ENCODE measurements at places on chromosomes 4 and X.

- DNase-seq, result no peak
These were observed 7.6 kb downstream of the RLIM start for GRCh38 chrX:74606799-74607198.

GRCh38 chrX:109959356-109959871 lies 43.5 kb upstream of the TMEM164 start:
- DNase-seq, result no peak

DNA sequence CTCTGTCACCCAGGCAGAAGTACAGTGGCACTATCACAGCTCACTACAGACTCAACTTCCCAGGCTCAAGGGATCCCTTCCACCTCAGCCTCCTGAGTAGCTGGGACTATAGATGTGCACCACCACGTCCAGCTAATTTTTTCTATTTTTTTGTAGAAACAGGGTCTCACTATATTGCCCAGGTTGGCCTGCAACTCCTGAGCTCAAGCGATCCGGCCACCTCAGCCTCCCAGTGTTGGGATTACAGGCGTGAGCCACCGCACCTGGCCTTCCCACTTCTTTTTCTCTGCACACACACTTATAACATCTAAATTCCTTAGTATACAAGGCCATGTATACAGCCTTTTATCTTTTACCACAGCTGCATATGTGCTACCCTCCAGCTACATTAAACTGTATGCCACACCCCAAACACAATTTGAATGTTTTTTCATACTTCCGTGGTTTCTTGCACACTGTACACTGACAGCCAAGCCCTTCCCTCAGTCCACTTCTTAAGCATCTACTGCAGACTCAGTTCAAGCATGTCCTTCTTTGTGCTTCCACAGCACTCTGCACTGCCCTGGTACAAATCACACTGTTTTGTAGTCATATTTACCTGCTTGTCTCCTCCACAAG lies 6.5 kb downstream of the SLC7A3 start:
- no peak for DNase-seq

DNA sequence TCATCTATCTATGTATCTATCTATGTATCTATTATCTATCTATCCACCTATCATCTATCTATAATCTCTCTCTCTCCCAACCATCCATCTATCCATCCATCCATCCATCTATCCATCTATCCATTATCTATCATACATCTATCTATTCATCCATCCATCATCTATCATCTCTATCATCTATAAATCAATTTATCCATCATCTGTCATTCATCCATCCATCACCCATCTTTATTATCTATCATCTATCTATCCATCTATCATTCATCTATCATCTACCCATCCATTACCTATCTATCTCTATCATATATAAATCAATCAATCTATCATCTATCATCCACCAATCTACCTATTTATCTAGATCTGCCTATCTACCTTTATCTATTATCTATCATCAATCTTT lies 69.4 kb upstream of the PPP2R3B start:
- no peak for DNase-seq

DNA sequence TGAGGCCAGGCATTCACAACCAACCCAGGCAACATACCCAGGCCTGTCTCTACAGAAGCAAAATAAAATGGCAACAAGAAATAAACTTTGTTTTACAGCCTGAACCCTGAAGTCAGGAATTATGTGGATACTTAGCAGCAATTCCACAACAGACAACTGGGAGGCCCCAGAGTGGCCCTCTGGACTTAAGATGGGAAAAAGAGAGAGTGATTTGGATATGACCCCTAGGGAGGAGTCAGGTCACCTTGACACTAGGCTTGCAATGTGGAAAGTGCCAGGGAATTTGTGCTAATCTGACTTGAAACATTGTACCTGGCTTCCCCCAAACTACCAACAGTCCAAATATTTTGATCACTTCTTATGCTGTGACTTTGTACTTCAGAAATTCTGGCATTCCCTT lies 193.1 kb downstream of the PARM1 start:
- no peak for DNase-seq

DNA sequence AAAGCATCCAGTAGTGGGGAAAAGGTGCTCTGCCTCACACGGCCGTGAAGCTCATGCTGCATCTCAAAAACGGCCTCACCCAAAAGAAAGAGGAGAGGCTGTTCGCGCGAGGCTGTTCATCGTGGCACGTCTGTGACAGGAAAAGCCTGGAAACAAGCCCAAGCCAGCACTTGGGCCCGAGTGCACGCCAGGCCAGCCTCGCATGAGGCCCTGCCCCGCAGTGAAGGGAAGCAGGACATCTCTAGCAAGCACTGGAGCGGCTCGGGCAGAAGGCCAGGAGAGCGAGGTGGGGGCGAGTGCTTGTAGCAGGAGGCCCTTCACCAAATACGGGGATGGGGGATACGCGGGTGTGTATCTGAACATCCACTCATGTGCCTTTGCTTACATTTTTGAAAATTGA lies 39.9 kb upstream of the MXD4 start:
- DNase-seq, result no peak

GRCh38 chr4:6264225-6264540 lies 5.5 kb upstream of the WFS1 start:
- DNase-seq, result no peak

- no peak for DNase-seq
These were observed 12.9 kb downstream of the DDX53 start for GRCh38 chrX:23012636-23013035.

GRCh38 chrX:1248331-1249061 lies 20.1 kb upstream of the CSF2RA start:
- DNase-seq, result no peak

DNA sequence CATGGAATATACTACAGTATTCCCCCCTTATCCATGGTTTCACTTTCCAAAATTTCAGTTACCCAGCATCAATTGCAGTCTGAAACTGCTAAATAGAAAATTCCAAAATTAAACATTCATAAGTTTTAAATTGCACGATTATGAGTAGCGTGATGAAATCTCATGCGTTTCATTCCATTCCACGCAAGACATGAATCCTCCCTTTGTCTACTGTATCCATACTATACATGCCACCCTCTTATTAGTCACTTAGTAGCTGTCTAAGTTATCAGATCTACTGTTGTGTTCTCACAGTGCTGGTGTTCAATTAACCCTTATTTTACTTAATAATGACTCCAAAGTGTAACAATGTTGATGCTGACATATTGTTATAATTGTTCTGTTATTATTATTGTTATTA lies 261.2 kb upstream of the NDST4 start:
- no peak for DNase-seq

GRCh38 chr4:144868309-144868708 lies 222.4 kb downstream of the HHIP start:
- DNase-seq, result no peak

DNA sequence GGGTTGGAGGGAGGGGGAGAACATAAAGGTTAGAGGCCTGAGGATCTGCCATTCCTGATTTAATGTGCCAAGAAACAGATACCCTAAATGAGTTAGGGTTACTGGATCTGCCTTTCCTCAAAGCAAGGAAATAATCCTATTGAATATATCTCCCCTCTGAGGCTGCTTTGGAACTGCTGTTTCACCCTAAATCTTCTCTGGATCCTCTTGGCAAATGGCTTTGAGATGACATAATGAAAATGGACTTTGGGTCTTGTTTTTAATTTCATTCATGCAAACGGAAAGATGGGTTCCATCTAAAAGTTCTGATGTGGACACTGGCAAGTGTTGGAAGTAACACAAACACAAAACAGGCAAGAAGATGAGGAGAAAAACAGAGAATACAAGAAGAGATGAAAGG lies 23.0 kb upstream of the MAOA start:
- no peak for DNase-seq

GRCh38 chrX:102338162-102338561 lies 91.2 kb downstream of the NXF2 start:
- no peak for DNase-seq

- DNase-seq, result no peak
These were observed 75.9 kb upstream of the LEF1 start for GRCh38 chr4:108244606-108245005.

GRCh38 chr4:152894673-152895072 lies 41.5 kb upstream of the FHDC1 start:
- DNase-seq, result no peak

DNA sequence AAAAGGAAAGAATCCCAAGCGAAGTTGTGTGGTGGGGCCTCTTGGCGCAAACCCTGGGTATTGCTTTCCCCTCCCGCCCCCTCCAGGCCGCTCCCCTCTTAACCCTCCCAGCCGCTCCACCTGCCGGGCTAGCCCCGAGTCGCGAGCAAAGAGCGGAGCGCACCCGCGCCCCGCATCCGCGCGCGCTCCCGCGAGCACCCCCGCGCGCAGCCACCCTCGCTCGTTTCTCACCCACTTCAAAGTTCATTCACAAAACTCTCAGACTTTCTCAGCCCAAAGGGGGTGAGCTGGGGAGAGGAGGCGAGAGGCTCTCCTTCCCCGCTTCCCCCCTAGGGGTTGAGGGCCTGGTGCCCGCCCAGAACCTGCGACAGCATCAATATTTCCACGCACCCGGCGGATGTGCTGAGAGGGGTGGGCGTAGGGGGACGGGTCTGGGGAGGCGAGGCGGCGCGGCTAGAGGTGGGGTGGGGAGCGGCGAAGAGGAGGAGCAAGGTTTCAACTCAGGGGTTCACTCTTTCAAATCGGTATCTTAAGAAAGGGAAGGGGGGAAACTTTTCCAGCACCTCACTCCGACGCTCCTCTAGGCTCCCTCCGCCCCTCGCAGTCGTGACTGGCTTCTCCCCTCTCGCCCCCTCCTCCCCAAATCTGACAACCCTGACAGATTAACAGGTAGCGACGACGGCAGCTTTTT lies 1.8 kb downstream of the MAML3 start:
- DNase-seq, result peak; percentile 57

- no peak for DNase-seq
These were observed 126.8 kb downstream of the IRF2 start for GRCh38 chr4:184347251-184348239.
